SK-N-MC (cell line): ENCODE measurements at places on chromosomes 16 and 17.

- DNase-seq: no peak
These were observed 6.7 kb upstream of the GOSR2 start for GRCh38 chr17:46916211-46916610.

DNA sequence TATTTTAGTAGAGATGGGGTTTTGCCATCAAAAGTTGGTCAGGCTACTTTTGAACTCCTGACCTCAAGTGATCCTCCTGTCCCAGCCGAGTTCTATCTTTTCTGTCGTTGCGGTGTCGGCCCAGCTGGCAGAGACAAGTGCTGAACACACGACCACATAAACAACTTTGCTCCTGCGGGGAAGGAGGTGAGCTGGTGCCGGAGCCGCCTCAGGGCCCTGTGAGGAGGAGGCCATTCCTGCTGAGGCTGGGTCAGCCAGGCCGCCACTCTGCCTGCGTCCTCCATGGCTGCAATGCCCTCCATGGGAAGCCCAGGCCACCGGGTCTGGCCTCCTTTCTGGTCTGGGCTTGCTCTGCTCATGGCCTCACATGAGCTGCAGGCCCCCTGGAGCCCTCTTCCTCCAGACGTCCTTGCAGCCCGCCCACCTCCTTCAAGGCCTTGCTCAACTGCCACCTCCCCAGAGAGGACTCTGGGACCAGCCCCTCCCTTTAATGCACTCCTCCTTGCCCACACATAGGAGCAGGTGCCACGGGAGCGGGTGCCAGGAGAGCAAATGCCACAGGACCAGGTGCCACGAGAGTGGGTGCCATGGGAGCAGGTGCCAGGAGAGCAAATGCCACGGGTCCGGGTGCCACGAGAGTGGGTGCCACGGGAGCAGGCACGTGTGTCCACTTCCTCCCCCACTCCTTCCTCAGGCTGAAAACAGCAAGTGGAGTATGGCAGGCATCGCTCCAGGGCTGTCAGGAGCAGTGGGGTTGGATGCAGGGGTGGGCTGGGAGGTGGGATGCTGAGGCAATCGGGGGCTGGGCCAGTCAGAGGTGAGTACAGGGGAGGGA lies 28.4 kb upstream of the CBFA2T3 start:
- no peak for DNase-seq

DNA sequence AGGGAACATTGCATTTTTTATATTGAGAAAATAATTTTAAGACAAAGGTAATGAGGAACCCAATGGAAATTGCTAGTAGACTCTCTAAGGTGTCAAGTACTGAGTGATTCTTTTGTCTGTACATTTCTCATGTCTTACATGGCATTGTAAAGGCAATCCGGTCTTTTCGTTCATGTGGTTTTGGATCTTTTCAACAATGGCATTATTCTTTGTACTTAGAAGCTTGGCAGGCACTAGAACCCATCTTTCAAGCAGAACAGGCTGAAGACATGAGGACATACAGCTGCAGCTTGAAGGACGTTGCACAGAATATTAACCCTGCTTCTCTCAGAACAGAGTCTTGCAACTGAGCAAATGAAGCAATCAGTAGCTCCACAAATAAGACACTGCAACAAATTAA lies 231.5 kb upstream of the ZFHX3 start:
- no peak for DNase-seq

GRCh38 chr17:81735264-81736102 lies 23.4 kb downstream of the SLC25A10 start:
- DNase-seq: no peak

DNA sequence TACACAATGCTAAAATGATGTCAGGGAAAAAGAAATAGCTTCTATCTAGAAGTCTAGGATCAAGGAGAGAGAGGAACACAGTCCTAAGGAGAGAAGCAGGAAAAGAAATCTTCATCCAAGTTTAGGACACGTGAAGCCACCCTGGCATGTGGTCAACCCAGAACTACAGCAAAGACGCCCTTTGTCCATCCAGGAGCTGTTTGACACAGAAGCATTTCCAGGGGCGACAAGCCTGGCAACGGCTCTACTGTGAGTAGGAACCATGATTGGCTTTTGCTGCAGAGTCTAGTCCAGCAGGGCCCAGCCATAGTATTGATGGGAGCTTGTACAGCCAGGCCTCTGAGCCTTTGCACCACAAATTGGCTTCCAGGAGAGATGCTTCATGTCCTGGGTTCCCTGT lies 185.4 kb upstream of the RPL38 start:
- DNase-seq: no peak

GRCh38 chr16:87064731-87065445 lies 252.3 kb downstream of the C16orf95 start:
- DNase-seq: no peak

- no peak for DNase-seq
These were observed 331.5 kb downstream of the SNX29 start for GRCh38 chr16:12308060-12308459.

GRCh38 chr17:31931756-31932155 lies 5.1 kb upstream of the SUZ12 start:
- DNase-seq: no peak

GRCh38 chr17:6241381-6241780 lies 171.2 kb downstream of the WSCD1 start:
- no peak for DNase-seq

DNA sequence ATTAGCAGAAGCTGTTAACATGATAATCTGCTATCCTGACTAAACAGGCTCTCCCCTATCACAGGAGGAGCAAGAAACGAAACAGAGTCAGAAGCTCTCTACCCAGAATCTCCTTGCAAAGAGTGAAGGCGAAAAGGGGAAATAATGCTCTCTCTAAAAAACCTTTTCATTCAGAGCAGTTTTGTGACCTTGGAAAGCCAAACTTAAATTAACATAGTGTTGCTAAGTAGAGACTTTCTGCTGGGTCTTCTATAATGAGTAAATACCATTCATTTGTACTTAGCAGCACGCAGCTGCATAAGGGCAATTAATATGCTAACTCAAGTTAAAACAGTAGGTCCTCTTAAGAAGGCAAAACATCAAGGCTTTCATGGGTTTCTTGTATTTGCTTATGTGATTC lies 101.7 kb upstream of the GPR139 start:
- DNase-seq: no peak

GRCh38 chr17:32689348-32689747 lies 187.6 kb downstream of the MYO1D start:
- no peak for DNase-seq
